Naive thymus-derived CD4-positive, alpha-beta T cell (primary cell): ENCODE measurements at places on chromosomes 13 and 19.
A peak's percentile ranks its signal among the peaks of the same experiment; 100 is the strongest.

DNA sequence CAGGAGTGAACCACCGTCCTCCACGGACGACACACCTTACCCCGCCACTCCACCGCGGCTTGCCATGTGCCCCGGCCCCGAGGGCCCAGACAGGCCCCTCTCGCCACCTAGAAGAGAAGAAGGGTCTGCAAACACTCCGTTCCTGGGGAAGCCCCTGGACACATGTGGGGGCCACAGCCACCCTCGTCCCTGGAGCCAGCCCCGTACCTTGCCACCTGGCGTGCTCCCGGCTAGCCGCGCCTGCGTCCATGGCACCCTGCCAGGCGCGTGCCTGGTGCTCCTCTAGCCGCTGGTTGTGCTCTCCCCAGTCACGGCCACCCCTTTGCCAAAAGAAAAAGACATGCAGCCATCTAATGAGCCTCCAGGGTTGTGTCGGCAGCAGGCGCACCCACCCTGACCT is 19.9 kb upstream of the TINCR start:
- no peak overlapping the region for H3K4me3 ChIP-seq
- DNase-seq = no peak
- H3K27ac ChIP-seq = no peak overlapping the region
- H3K4me1 ChIP-seq = peaks cover 13% of the 10 kb centered on the region
- peaks cover 16% of the 10 kb centered on the region for H3K36me3 ChIP-seq

- no peaks in the 10 kb centered on the region for H3K4me1 ChIP-seq
- H3K4me3 ChIP-seq = no peak overlapping the region
- H3K36me3 ChIP-seq = no peaks in the 10 kb centered on the region
- no peak overlapping the region for H3K27ac ChIP-seq
Observed at GRCh38 chr19:41702171-41702651, 6.2 kb upstream of the CEACAM5 start.

DNA sequence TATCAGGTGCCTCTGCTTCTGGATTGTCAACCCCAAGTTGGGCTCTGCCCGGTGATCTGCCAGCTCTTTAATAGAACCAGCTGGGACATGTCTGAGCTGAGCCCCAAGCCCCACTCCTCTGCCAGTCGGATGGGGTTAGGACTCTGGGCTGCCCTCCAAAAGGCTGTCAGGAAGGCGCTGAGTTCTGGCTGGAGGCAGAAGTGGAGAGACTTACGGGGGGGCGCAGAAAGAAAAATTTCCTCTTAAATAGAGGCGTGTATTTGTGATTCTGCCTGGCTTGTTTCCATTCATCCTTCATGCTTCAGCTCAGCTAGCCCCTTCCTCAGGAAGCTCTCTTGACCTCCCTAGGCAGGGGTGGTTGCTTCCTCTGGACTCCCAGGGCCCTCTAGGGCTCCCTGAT is 985 bp upstream of the KCNK6 start:
- H3K27me3 ChIP-seq = no peaks in the 10 kb centered on the region
- H3K4me3 ChIP-seq = peak overlapping the region; percentile 64
- peaks cover 30% of the 10 kb centered on the region for H3K4me1 ChIP-seq
- no peak overlapping the region for H3K27ac ChIP-seq
- H3K36me3 ChIP-seq = no peaks in the 10 kb centered on the region

- no peaks in the 10 kb centered on the region for H3K36me3 ChIP-seq
- H3K27me3 ChIP-seq = no peaks in the 10 kb centered on the region
- no peak overlapping the region for H3K4me3 ChIP-seq
- H3K27ac ChIP-seq = no peak overlapping the region
- no peak for DNase-seq
Observed at GRCh38 chr13:100790405-100790804, 115.8 kb upstream of the TMTC4 start.

- H3K36me3 ChIP-seq = no peaks in the 10 kb centered on the region
- H3K27me3 ChIP-seq = no peaks in the 10 kb centered on the region
- no peaks in the 10 kb centered on the region for H3K4me1 ChIP-seq
- DNase-seq = no peak
- H3K4me3 ChIP-seq = no peak overlapping the region
Observed at GRCh38 chr13:90485436-90485835, 862.1 kb upstream of the MIR17HG start.

GRCh38 chr19:5987077-5987818 is 9.3 kb upstream of the RANBP3 start:
- DNase-seq = peak; percentile 53
- H3K27me3 ChIP-seq = no peaks in the 10 kb centered on the region
- H3K4me3 ChIP-seq = peak overlapping the region; percentile 69
- H3K36me3 ChIP-seq = no peaks in the 10 kb centered on the region
- peak overlapping the region; percentile 32 for H3K27ac ChIP-seq

GRCh38 chr19:19026299-19026971 is 6.9 kb downstream of the SUGP2 start:
- H3K36me3 ChIP-seq = peaks cover 11% of the 10 kb centered on the region
- no peak overlapping the region for H3K4me3 ChIP-seq
- peaks cover 5% of the 10 kb centered on the region for H3K4me1 ChIP-seq
- DNase-seq = no peak

DNA sequence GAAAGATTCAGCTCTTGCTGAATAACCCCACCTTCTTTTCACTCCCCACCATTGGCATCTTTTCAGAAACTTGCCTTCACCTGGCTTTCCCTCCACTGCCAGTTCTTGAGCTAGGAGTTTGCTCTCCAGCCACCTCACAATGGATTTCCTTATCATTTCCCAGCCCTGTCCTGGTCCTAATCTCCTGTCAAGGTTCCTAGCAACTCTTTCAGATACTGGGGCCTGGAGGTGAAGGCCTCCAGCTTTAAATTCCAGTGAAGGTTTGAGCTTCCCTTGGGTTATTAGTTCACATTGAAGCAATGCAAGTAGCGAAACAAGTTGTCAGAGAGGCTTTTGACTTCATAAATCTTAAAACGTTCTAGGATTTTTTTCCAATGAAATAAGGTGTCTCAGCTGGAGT is 320.8 kb upstream of the MAB21L1 start:
- H3K27ac ChIP-seq = no peak overlapping the region
- H3K27me3 ChIP-seq = no peaks in the 10 kb centered on the region

DNA sequence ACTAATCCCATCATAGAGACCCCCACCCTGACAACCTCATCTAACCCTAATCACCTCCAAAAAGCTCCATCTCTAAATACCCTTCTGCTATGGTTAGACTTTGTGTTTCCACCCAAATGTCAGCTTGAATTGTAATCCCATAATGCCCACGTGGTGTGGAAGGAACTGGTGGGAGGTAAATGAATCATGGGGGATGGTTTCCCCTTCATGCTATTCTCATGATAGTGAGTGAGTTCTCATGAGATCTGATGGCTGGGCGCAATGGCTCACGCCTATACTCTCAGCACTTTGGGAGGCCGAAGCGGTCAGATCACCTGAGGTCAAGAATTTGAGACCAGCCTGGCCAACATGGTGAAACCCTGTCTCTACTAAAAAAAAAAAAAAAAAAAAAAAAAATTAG is 2.6 kb downstream of the VMAC start:
- H3K4me3 ChIP-seq = no peak overlapping the region
- H3K27ac ChIP-seq = no peak overlapping the region
- DNase-seq = no peak

GRCh38 chr13:48333976-48334375 is 30.4 kb downstream of the RB1 start:
- H3K4me1 ChIP-seq = no peaks in the 10 kb centered on the region
- no peak for DNase-seq
- no peaks in the 10 kb centered on the region for H3K36me3 ChIP-seq

- no peak overlapping the region for H3K27ac ChIP-seq
- DNase-seq = no peak
- H3K36me3 ChIP-seq = no peaks in the 10 kb centered on the region
- no peaks in the 10 kb centered on the region for H3K4me1 ChIP-seq
- H3K27me3 ChIP-seq = no peaks in the 10 kb centered on the region
Observed at GRCh38 chr13:102682727-102683126, 12.1 kb downstream of the METTL21C start.

GRCh38 chr13:50420718-50421472 is 405.7 kb downstream of the KCNRG start:
- peaks cover 12% of the 10 kb centered on the region for H3K4me1 ChIP-seq
- no peak overlapping the region for H3K4me3 ChIP-seq
- no peaks in the 10 kb centered on the region for H3K36me3 ChIP-seq
- no peaks in the 10 kb centered on the region for H3K27me3 ChIP-seq
- DNase-seq = no peak
- H3K27ac ChIP-seq = no peak overlapping the region

DNA sequence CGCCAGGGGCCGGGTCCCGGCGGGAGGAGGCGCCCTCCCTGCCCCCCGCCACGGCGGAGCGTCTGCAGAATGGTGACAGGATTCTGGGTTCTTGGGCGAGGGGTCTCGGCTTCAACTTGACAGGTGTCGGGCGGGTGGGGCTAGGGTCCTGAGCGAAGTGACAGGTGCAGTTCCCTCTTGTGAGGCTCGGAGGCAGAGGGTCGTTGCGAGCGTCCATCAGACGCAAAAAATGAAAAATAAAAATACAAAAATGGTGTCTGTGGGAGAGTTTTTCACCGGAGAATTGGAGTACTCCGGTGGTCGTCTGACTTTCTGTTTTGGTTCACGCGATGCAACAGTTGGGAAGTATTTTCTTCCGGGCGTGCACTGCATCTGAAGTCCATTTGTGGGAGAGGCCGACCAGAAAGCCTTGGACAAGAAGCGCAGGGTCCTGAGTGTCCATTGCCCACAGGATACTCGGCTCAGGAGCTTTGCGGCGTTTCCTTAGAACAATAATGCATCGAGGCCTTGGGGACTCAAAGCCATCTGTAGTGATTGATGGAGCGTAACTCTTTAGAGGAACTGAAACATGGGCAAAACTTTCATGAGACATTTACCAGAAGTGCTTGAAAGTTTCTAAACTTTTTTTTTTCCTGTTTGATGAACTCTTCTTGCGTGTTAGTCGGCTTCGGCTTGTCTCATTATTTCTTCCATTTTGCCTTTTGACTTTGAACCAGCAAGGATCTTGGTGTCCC is 759 bp downstream of the RB1 start:
- H3K27me3 ChIP-seq = no peaks in the 10 kb centered on the region
- H3K27ac ChIP-seq = peak overlapping the region; percentile 99

DNA sequence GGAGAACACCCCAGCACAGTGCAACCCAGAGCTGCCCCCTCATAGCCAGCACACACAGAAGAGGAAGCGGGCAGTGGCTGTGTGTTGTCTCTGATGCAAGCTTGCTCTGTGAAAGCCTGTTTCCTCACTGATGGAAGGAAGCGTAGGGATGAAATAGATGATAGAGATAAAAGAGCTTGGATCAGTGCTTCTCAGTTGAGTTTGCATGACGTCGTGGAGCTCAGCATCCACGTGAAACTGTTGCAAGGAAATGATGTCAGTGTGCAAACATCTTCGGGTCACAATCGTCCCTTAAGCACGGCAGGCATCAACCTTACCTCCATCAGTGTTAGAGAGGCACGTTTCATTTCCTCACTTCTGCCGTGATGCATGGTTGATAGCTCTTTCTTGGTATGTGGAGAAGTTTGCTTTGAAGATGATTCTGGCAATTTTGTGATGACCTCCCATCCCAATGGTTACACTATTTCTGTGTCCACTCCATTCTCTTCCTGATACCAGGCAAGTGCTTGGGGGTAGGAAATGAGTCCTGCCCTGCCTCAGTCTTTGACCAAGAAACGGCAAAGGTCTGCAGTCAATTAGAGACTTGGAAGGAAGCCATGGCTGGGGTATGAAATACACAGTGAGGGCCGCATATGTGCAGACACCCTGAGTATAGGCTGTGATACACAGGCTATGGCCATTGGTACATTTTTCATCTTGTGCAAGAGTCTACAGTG is 183.0 kb downstream of the ZNF536 start:
- H3K27ac ChIP-seq = no peak overlapping the region
- no peak overlapping the region for H3K4me3 ChIP-seq
- no peaks in the 10 kb centered on the region for H3K36me3 ChIP-seq
- H3K27me3 ChIP-seq = no peaks in the 10 kb centered on the region
- no peaks in the 10 kb centered on the region for H3K4me1 ChIP-seq

- H3K27me3 ChIP-seq = no peaks in the 10 kb centered on the region
- DNase-seq = no peak
- no peak overlapping the region for H3K4me3 ChIP-seq
- H3K27ac ChIP-seq = no peak overlapping the region
- H3K36me3 ChIP-seq = no peaks in the 10 kb centered on the region
- no peaks in the 10 kb centered on the region for H3K4me1 ChIP-seq
Observed at GRCh38 chr19:42455621-42456081, 12.9 kb upstream of the CXCL17 start.

GRCh38 chr13:110185696-110186095 is 121.3 kb downstream of the COL4A1 start:
- no peak for DNase-seq
- H3K4me1 ChIP-seq = no peaks in the 10 kb centered on the region
- no peaks in the 10 kb centered on the region for H3K36me3 ChIP-seq
- H3K27me3 ChIP-seq = no peaks in the 10 kb centered on the region
- no peak overlapping the region for H3K4me3 ChIP-seq

DNA sequence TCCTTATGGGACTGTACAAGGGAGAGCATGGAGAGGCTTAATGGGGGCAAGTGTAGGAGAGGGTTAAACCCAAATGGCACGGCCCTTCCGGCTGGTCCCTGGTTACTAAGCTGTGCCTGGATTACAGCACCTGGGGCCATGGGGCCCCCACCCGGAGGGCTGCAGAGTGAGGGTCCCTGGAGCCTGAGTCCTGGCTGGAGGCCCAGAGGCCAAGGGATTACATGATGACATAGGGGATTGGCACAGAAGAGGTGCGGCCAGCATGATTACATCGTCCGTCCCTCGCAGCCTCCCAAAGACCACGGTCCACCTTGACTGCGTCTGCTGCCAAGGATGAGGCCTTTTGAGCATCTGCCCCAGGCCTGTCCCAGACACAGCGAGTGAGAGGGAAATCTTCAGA is 149.4 kb downstream of the URI1 start:
- no peaks in the 10 kb centered on the region for H3K36me3 ChIP-seq
- no peaks in the 10 kb centered on the region for H3K27me3 ChIP-seq
- DNase-seq = no peak
- no peak overlapping the region for H3K27ac ChIP-seq
- H3K4me1 ChIP-seq = no peaks in the 10 kb centered on the region

DNA sequence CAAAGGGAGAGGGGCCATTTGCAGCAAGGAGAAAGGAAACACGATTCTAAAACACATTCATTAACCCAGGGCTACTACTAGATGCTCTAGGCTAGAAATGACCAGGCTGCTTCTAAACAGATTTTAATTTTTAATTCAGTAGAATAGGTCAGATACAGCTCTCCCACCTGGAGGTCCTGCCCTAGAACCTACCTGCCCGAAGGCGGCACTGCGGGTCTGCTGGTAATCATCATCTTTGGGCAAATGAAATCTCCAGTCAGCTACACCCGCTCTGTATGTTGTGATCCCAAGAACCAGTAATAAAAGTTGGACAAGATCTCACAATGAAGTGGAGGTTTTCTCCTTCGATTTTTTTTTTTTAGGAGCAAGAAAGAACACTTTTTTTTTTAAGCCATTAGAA is 345.3 kb downstream of the ENOX1 start:
- H3K4me1 ChIP-seq = no peaks in the 10 kb centered on the region
- no peak overlapping the region for H3K27ac ChIP-seq
- no peak overlapping the region for H3K4me3 ChIP-seq
- no peak for DNase-seq
- H3K27me3 ChIP-seq = no peaks in the 10 kb centered on the region
